ENCODE measurements at places on chromosomes 3 and 15.

DNA sequence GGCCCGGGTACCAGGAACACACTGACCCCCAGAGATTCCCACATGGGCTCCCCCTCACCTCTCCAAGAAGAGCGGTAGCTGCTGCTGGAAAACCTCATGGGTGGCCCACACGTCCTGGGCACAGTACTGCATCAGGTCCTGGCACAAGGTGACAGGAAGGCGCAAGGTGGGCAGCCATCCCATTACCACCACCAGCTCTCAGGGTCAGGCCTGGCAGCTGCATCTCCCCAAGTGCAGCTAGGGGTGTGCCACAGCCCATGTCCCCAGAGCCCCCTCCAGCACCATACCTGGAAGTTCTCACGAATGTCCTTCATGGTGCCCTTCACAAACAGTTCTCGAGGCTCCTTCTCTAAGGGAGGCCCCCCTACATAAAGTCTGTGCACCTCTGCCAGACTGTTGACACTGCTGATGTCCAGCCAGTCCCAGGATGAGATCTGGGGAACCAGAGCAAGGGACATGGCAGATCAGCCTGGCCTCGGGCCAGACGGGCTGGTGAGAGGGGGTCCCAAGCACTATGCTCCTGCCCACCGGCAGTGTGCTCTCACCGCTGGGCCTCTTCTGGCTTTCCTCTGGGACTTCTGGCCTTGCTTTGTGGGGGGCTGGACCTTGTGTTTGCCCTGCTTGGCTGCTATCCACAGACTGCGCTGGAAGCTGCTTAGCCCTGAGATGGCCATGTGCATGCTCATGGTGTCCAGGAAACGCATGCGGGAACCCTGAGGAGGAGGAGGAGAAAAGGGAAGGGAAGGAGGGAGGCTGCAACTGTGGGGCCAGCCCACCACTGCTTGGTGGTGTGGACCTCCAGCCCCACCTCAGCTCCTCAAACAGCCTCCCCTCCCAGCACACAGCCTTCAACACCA, 6.0 kb downstream of the POLG start:
- no peak for DNase-seq

- no peak for DNase-seq
Observed at GRCh38 chr3:37935756-37936666, 54.6 kb upstream of the VILL start.

- DNase-seq: no peak
Observed at GRCh38 chr3:59695860-59696259, 646.0 kb upstream of the CFAP20DC start.

DNA sequence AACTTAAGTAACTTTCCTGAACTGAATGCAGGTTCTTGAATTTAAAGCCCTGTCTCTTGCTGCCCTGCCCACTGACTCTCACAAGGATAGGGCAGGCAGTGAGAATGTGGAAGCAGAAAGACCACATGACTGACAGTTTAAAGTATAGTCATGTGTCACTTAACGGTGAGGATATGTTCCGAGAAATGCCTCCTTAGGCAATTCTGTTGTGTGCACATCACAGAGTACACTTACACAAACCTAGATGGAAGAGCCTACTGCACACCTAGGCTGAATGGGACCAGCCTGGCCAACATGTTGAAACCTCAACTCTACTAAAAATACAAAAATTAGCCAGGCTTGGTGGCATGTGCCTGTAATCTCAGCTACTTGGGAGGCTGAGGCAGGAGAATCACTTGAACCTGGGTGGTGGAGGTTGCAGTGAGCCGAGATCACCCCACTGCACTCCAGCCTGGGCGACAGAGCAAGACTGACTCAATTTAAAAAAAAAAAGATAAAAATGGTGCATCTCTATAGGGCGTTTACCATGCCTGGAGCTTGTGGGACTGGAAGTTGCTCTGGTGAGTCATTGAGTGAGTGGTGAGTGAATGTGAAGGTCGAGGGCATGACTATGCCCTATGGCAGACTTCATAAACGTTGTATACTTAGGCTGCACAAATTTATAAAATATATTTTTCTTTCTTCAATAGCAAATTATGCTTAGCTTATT, 18.9 kb upstream of the COPG1 start:
- DNase-seq: peak; percentile 78

DNA sequence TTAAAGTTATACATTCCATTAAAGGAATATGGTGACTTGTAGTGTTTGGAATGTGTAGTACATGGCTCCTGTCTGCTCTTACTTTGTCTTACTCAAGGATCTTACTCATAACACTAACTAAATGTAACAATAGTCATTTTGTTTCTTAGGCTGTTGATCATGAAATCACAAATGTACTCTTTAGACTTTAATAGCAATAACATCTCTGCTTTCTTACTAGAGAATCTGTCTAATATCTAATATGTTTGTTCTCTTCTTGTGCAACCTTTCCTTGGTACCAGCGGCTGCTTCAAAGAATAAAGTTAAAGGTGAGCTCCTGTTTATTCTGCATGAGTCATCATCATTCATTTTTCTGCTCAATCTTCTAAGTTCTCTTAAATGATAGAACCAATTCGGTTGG, 767.5 kb downstream of the CADM2 start:
- no peak for DNase-seq

GRCh38 chr15:65318870-65319356, 14.4 kb downstream of the RNU5B-1 start:
- peak; percentile 86 for DNase-seq

DNA sequence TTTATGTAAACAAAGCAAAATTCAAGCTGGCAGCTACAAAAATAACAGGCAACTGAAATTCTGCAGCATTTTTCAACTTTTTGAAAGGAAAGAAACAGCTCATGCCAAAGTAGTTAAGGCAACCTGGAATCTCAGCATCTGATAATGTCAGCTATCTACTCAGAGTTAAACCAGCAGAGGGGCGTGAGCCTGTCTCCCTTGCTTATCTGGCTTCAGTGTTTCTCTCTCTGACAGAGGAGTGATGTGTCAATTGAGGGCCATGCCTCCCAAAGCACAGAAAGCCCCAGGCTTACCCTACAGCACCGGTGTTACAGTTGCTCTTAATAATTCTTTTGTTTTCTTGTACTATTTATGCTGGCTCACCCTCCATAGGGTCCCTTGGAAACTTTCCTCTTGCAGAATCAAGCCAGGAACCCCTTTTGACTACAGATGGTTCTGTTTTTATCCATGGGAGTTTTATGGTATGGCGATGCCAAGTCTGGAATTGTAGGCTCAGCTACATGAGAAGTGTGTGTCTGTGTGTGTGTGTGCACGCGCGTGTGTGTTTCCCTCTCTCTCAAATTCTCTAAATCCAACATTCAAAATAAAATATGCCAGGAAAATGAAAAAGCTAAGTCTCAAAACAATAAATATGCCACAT, 7.3 kb downstream of the TMEM212 start:
- DNase-seq: no peak

GRCh38 chr3:120567370-120568201, 28.6 kb upstream of the NDUFB4 start:
- peak; percentile 84 for DNase-seq

DNA sequence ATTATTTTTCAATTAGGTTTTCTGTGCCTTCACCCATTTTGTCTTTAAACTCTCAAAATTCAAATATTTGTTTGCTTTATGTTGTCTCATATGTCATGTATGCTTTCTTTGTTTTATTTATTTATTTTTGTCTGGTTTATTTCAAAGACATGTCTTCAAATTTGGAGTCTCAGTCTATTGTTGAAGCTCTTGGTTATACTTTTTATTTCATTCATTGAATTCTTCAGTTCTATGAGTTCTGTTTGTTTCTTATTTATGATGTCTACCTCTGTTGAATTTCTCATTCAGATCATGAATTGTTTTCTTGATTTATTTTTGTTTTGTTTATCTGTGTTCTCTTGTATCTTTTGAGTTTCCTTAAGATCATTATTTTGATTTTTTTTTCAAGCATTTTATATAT, 55.6 kb downstream of the AP4E1 start:
- DNase-seq: no peak

DNA sequence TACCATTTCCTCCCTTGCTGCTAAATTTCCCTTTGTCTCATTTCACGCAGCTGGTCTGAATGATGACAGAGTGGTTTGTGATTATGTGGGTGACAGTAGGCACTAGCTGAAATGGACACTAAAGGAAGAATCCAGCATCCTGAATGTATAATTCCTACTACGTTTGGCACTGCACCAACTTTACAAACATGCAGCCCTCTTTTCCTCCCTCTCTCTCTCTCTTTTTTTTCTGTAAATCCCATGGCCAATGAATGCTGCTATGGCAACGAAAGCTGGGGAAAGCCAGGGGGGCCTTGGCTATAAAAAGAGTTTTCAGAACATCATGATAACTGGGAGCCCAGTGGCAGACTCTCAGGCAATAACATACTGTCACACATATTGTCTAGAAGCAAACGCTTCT, 367.2 kb upstream of the AGTR1 start:
- DNase-seq: peak; percentile 34

DNA sequence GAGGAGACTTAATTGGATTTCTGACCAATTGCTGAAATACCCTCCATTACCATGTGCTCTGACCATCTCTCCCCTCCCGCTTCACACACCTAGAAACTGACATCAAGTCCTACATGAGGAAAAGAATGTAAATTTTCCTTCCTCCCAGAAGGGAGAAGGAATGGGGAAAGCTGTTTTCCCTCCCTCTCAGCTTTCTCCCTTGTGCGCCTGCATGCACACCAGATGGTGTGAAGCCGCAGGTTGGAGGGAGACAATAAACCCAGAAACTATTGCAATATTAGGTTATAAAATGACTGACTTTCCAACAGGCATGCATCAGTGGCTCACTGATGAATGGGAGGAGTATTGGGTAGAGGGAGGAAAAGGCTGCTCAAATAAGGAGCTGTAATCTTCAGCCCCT, 50.9 kb downstream of the MB21D2 start:
- DNase-seq: no peak

GRCh38 chr15:60350108-60350507, 47.7 kb downstream of the ANXA2 start:
- no peak for DNase-seq

DNA sequence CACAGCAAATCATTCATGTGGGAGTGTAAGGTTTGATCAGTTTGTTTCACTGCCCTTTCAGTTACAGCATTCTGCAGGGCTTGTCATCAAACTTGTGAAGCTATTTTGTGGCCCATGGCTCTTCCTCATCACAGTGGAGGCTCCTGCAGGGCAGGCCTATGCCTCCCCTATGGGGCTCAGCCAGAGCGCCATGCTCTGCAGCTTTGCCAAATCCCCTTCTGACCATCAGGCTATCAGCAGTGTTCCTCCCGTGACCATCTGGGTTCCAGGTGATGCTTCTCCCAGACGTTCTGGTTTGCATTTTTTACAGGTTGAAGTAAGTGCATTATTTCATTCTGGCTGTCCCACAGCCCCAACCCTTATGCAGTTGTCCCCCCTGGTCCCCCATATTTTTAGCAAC, 28.1 kb upstream of the REC114 start:
- no peak for DNase-seq

GRCh38 chr3:100046986-100047385, 67.3 kb downstream of the FILIP1L start:
- no peak for DNase-seq

GRCh38 chr3:55458181-55458790, 28.8 kb downstream of the WNT5A start:
- no peak for DNase-seq

GRCh38 chr3:126672741-126673140, 17.8 kb upstream of the TXNRD3 start:
- DNase-seq: no peak

- DNase-seq: no peak
Observed at GRCh38 chr15:87817553-87817952, 439.0 kb downstream of the NTRK3 start.

DNA sequence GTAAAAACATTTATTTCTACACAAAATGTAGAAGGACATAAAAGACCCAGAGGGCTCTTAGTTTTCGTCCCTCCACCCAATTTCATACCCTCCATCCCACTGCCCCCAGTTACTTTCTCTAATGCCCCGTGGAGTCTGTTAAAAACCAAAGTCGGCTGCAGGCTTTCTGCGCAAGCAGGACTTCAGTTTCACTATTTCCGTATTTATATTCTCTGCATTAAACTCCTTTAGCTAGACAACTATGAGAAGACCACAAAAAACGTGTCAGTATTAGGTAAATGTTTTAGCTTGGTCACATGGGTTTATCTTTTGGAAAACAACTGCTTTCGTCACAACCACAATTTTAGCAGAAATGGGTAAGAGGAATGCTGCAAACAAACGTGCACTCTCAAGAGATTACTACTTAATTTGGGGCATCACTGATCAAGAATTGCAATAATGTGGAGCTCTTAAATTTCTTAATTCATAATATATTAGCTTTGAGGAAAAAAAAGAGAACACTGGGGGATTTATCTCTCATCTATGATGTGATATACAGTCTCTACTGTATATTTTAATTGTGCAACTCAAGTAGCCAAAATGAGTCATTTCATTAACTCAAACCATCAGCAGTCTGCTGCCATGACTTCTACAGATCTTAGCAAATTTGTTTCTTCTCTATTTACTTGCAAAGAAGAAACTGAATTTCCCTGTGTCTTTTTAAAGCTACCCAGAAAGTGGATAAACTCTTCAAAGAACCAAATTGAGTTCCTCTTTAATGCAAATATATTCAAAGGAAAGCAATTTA, 740 bp upstream of the NSMCE3 start:
- DNase-seq: peak; percentile 67

DNA sequence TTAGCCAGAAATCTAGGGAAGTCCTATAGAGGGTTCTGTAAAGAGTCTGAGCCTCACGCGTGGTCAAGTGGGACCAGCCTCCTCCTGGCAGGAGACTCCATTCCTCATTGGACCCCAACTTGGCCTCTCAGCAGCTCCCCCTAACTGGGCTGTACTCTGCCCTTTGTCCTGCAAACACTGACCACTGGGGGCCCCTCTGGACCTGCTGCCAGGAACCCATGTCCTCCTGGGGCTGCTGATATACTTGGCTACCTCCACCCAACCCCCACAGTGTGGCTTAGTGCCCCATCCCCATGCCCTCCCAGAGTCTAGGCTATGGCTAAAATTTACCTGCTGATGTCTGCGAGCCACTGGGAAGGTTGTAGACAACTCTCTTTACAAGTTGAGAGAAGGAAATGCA, 62.7 kb downstream of the UBP1 start:
- no peak for DNase-seq

DNA sequence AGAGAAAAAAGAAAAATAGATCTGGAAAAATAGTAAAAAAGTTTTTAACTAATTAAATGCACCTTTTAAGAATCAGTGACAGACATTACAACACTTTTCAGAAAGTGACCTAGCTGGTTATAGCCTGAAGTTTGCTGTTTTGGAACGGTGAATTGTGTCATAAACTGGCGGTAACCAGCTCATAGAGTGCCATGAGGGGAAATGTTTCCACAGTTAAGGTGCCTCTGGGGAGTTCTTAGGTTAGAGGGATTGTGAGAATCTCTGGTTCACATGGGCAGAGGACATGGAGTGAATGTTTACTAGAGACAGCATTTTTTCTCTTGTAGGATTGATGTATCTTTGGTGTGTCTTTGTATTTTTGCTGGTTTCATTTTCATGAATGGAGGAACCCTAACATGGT, 2.8 kb downstream of the TBC1D23 start:
- no peak for DNase-seq

DNA sequence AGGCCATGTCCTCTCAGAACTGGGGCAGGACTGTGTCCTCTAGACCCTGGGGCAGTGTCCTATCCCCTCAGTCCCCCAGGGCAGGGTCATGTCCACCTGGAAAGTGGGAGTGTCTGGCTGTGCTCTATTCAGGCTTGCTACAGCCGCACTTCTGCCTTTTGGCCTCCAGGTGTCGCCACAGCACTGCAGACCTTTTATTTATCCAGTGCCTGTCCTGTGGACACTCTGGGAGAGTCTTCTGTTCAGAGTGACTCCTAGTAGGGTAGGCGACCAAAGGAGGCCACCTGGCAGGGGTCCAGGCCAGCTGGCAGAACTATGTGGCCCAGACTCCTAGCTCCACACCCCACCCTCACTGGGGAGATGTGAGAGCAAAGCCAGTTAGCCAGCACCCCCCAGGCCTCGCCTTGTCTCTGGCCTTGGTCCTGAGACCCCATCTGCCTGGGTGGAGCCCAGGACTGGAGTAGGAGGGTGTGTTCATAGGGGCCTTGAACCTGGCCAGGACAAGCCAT, 3.9 kb downstream of the TMIE start:
- peak; percentile 59 for DNase-seq

Measured in pons (tissue), 1 donor.